Thymus (tissue), 14 donors: ENCODE measurements at places on chromosomes 4 and X. TPM values are rescaled to one million over a fixed set of nuclear protein-coding genes. Genes with fewer than 3 reads are reported as not detected.

The GYG2 gene
- polyA plus RNA-seq, result 0.23 TPM

The ODAPH gene
- polyA plus RNA-seq, result 0.21 TPM

The ADAM29 gene
- 0.05 TPM for polyA plus RNA-seq

The CXCL10 gene
- 65.6 TPM for polyA plus RNA-seq

The SPATA18 gene
- polyA plus RNA-seq, result 3.1 TPM
